ENCODE measurements at places on chromosomes 2 and 18.

DNA sequence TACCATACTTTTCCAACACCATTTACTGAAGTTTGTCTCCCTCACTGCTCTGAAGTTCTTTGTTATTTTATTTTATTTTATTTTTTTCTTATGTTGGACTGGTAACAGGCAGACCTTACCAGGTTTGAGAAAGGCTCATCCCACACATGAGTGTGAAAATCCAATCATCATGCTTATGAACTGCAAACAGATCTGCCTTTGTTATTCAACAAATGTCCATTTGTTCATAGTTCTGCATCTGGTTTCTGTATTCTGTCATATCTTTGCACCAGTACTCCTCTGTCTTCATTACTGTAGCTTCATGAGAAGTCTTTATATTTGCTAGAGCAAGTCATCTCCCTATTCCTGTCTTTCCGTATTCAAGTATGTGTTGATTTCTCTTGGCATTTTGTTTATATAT lies 5.3 kb downstream of the RNU2-63P start:
- DNase-seq = no peak

DNA sequence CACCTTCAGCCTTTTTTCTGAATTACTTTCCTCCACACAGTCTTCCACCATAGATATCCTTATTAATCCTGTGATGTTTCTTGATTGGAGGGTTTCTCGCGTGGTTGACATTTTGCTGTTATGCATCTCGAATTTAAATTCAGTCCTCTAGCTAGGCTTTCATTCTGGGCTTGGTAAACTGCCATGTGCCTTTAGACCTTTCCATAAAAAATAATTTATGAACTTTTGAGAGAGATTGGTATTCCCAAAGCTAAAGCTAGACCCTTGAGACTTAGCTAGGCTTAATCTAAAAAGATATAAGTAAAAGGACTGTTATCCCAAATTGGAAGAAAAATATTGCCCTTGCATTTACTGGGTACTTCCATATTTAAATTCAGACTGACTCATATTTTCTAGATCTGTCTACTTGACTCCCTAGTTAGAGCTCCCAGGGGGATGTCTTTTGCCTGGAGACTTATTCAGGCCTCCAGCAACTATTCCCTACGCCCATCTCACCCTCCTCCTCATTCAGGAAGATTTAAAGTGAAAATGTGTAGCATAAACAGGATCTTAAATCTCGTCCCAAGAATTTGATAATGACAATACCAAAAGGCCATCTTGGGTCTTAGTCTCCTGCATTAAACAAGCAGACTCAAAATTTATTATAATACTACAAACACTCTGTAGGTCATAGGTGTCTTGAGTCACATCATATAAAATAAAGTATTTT lies 60.3 kb downstream of the KIAA2012 start:
- DNase-seq = no peak

- DNase-seq = no peak
Observed at GRCh38 chr2:85613717-85614515, 2.0 kb upstream of the C2orf68 start.

GRCh38 chr2:204251158-204251997 lies 293.9 kb upstream of the PARD3B start:
- DNase-seq = no peak

DNA sequence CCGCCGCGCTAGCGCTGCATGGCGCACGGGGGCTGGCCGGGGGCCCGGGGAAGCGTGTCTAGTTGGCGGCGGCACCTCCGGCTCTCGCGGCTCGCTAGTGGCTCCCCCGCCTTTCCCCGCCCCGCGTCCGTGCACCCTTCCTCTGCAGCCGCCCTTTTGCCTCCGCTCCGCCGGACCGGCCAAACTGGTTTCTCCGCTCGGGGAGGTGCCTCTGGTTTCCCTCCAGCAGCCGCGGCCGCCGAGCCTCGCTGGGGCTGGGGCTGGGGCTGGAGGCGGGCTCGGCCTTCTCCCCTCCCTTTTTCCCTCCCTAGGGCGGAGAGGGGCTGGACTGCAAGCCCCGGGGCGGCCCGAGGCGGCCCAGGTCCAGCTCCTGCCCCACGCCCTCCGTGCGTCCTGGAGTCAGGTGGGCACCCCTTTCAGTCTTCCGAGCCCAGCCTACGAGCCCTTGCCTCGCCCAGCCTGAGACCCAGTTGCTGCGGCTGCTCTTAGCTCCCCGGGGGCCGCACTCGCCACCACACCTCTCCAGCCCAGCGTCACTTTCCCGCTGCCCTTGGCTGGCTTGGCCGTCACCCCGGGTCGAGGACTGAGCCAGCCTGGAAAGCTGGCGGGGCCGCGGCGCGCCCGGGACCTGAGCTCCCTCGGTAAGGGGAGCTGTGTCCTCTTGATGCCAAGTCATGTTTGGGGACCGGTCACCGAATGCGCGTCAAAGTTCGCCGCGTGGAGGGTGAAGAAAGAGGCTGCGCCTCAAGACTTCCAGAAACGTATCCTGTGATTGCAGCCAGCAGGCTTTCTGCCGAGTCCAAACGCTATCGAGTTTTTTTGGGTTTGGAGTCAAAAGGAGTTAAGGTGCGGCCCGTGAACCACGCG lies at the start of gene ATP8B1:
Gene ATP8B1, minus strand, starts transcription at position 213 of the 867 bp plus-strand sequence. CDS start 71,508 bp downstream, outside the sequence.
- no peak for DNase-seq

DNA sequence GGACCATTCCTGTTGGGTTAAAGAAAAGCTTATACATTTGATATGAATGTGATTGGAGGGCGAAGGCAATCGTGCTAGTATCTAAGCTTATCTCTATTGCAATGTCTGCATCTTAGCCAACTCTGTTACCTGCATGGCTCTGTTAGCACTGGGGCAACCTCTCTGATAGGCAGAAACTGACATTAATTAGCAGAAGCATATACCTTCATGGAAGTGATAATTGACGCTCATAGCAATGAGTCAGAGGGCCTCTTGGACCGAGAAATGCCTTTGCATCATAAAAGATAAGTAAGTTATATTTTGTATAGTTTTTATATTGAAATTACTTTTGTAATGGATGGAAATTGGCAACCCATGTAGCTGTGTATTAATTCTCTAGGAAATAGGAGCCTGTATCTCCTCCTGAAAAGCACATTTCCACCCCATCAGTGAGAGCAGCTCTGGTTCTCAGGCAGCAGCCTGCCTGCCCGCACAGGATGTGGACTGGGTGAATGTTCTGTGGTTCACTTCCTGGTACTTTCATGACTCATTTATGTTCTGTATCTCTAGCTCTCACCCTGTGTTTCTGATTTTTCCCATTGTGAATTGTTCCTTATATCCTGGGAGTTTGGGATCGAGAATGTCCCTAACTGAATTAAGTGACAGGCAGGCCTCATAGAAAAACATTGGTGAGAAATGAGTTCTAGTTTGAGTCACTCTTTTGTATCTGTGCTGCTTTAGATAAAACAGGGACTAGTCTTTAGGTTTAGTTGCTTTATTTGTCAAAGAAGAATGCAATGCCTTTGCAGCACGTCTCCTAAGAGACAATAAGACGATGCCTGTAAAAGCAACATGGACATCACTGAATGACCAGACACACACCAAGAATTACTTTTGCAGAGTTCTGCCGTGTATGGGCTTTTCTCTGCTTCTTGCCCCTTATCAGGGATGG lies 344.9 kb downstream of the DCDC2C start:
- no peak for DNase-seq

- no peak for DNase-seq
Observed at GRCh38 chr2:8212239-8212638, 469.6 kb upstream of the ID2 start.

- DNase-seq = no peak
Observed at GRCh38 chr2:71630454-71631328, 177.3 kb downstream of the DYSF start.

- DNase-seq = peak; percentile 28
Observed at GRCh38 chr2:225122583-225123486, 80.6 kb upstream of the DOCK10 start.

GRCh38 chr2:88690591-88691338 lies 708 bp upstream of the RPIA start:
- peak; percentile 18 for DNase-seq

DNA sequence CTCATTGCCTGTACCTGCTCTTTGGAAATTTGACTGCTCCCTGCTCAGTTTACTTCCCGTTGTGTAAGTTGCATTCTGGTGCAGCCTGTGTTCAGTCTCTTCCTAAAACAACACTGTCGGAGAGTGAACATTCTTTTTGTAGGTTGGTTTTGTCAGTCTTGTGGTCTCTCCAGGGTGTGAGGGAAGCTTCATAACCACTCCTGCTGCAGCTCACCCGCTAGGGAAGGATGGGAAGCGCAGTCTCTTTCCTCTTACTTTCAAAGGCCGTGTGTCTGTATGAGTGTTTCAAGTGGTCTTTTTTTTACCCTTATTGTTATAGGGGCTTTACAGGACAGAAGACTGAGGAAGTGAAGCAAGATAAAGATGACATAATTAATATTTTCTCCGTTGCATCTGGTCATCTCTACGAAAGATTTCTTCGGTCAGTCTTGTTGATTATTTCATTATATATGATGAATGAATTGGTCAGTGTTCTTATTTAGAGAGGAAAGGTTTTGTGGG lies 87.2 kb downstream of the UGGT1 start:
- DNase-seq = no peak

DNA sequence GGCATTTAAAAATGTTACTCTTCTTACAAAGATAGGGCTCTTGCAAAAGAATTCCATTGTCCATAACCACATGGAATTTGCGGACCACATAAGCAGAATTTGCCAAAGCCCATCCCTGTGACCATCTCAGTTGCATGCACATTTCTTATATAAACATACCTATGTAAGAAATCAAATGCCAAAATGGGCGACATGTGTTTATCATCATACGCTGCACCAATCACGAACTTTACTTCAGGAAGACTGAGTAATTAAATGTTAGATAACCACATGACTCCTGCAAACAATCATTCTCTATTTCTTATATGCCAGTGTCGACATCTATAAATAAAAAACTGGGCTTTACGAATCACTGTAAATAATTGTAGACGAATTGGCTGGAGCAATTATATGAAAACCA lies 186.1 kb upstream of the RBMS1 start:
- no peak for DNase-seq

- DNase-seq = no peak
Observed at GRCh38 chr2:215137741-215138340, 585 bp downstream of the ABCA12 start.

DNA sequence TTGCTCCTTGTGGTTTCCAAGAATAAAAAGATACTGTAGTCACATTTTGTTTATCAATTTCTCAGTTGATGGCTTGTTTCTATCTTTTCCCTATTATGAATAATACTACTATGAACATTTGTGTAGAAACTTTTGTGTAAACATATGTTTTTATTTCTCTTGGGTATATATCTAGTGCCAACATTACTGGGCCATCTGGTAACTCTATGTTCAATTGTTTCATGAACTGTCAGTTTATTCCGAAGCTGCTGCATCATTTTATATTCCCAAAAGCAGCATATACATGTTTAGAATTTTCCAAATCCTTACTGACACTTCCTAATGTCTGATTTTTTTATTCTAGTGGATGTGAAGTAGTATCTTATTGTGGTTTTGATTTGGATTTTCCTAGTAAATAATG lies 737.6 kb upstream of the TMEFF2 start:
- no peak for DNase-seq

DNA sequence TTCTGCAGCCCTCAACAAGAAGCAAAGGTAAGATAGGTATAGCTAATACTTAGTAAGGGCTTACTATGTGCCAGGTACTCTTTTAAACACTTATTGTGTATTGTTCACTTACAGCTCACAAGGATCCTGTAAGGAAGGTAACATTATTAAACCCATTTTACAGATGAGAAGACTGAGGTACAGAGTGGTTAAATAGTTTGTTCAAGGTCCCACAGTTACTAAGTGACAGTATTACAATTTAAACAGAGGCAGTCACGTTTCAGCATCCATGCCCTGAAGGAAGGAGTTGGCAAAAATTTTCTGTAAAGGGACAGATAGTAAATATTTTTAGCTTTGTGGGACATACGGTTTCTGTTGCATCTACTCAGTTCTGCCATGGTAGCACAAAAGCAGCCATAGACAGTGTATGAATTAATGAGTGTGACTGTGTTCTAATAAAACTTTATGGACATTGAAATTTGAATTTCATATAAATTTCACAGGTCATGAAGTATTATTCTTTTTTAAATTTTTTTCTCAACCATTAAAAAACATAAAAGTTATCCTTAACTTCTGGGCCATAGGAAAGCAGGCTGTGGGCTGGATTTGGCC lies 75.7 kb downstream of the LTBP1 start:
- no peak for DNase-seq

- no peak for DNase-seq
Observed at GRCh38 chr18:36329684-36330434, 32.3 kb downstream of the FHOD3 start.

DNA sequence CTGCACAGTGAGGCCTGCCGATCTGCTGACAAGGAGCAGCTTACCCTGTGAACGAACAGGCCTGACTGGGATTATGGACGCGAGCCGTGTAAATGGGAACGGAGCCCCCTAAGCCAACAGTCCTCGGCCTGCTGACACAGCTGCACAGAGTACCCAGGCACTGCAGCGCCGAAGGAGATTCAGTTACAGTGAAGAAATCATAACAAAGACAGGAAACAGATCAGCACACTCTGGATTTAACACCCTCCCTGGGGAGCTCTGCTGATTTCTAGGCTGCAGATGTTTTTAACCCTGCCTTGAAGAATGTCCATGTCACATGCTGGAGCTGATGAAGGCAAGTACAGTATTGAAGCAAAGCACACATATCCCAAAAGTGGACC lies 43.4 kb downstream of the COLEC12 start:
- DNase-seq = no peak

DNA sequence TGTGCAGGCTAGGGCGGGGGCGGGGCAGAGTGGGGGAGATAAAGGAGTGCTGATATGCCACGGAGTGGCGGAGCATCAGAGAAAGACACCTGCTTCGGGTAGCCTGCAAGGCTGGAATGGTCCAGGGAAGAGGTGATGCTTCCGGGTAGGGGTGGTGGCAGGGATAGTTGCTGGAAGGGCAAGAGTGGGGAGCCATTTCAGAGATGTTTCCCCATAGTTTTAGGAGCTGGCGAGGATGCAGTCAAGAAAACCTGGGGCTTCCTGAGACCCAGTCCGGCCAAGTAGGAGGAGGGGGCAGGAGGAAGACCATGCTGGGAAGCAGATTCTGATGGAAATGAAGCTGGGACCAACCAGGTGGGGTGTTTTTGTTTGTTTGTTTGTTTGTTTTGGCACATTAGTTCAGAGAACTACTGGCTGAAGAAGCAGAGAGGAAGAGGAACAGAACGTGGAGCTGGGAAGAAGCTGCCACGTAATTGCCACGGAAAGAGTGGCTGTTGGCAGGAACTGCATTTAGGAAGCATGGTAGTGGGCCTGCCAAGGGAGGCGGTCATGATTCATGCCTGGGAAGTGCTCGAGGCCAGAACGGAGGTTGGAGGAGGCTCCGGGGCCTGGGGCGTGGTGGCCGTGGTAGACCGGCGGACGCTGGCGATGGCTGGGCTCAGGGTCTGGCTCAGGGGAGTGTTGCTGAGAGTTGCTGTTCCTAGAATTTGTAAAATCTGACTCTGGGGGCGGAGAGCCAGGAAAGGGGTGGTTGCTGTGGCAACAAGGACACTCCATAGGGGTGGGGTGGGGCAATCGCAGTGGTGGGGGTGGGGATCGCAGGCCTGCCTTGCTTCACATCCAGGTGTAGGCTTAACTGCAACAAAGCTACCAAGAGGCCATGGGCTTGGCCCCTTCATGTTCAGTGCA lies 8.6 kb upstream of the INPP5D start:
- DNase-seq = no peak

- DNase-seq = no peak
Observed at GRCh38 chr2:187215532-187216240, 232.4 kb downstream of the CALCRL start.

- no peak for DNase-seq
Observed at GRCh38 chr2:163155279-163155883, 316.8 kb upstream of the KCNH7 start.

- DNase-seq = no peak
Observed at GRCh38 chr18:3409811-3410210, 40.2 kb upstream of the TGIF1 start.

- no peak for DNase-seq
Observed at GRCh38 chr2:136214307-136215200, 96.6 kb upstream of the CXCR4 start.
